Thoracic aorta (tissue), 2 donors: ENCODE measurements at places on chromosomes 2 and 18.

GRCh38 chr2:35932276-35932963 is 423.2 kb upstream of the CRIM1 start:
- H3K27me3 ChIP-seq, result no peaks in the 10 kb centered on the region
- H3K27ac ChIP-seq, result no peak overlapping the region
- no peak overlapping the region for H3K4me3 ChIP-seq
- DNase-seq, result no peak
- no peaks in the 10 kb centered on the region for H3K4me1 ChIP-seq

- no peak overlapping the region for H3K4me3 ChIP-seq
- H3K4me1 ChIP-seq, result no peaks in the 10 kb centered on the region
- no peak for DNase-seq
- H3K27me3 ChIP-seq, result no peaks in the 10 kb centered on the region
- H3K36me3 ChIP-seq, result no peaks in the 10 kb centered on the region
Measured at GRCh38 chr2:58900246-58901027, 659.3 kb upstream of the FANCL start.

DNA sequence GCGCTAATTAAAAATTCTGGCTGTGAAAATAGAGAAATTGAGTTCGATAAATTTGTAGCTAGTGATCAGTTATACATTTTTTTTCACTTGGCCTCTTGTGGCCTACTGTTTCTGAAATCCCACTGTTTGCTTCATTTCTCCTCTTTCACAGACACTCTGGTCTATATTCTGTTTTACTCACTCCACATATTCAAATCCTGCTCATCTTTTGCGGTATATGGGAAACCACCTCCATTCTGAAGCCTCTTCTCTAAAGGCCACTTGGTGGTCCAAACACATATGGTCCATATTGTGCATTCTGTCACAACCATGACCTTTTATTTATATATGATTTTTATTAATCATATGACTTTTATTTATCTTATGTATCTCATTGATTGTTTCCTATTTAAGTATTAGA is 67.0 kb downstream of the MYO1B start:
- H3K27ac ChIP-seq, result no peak overlapping the region
- DNase-seq, result no peak
- no peak overlapping the region for H3K4me3 ChIP-seq
- no peaks in the 10 kb centered on the region for H3K36me3 ChIP-seq
- no peaks in the 10 kb centered on the region for H3K4me1 ChIP-seq
- no peaks in the 10 kb centered on the region for H3K27me3 ChIP-seq

GRCh38 chr2:191571163-191571769 is 106.7 kb upstream of the NABP1 start:
- no peak overlapping the region for H3K27ac ChIP-seq
- no peaks in the 10 kb centered on the region for H3K27me3 ChIP-seq
- H3K4me3 ChIP-seq, result peak overlapping the region; percentile 53

DNA sequence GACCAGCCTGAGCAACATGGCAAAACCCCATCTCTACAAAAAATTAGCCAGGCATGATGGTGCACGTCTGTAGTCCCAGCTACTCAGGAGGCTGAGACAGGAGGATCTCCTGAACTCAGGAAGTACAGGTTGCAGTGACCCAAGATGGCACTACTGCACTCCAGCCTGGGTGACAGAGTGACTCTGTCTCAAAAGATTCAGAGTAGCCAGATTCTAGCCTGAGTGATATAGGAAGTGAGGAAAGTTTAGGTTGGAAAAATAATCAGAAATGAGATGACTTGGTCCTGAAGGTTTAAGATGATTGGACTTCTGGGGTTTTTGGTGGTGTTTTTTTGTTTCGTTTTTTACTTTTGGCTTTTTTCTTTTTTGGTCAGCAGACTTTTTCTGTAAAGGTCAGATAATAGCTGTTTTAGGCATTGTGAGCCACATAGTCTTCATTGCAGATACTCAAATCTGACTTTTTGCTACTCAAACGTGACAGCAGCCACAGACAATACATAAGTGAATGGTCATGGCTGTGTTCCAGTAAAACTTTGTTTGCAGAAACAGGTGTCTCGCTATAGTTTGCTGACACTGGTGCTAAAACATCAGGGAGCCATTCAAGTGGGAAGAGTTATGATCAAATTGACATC is 104.1 kb upstream of the UBXN4 start:
- H3K27ac ChIP-seq, result no peak overlapping the region
- H3K36me3 ChIP-seq, result peaks cover 7% of the 10 kb centered on the region
- DNase-seq, result no peak
- H3K27me3 ChIP-seq, result no peaks in the 10 kb centered on the region
